ENCODE measurements at places on chromosomes 3 and 15.

DNA sequence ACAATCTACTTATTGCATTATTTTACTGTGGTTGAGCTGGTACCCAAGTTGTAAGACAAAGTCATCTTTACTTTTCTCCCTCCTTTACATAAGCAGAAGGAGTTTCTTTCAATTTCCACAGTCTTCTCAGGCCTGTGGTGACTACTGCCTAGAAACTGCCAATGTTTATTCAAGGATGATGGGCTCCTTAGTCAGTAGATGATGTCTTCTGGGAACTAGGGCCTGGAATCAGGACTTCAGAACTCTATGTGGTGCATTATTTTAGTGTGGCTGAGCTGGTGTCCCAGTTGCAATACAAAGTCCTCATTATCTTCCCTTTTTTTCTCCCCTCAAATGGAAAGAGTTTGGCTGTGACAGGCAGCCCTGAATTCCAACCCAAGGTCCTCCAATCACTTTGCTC, 1762.5 kb downstream of the SI start:
- DNase-seq, result no peak

- DNase-seq, result no peak
These were observed 919.2 kb downstream of the ROBO1 start for GRCh38 chr3:78848392-78849288.

- DNase-seq, result no peak
These were observed 62.7 kb downstream of the SNRK start for GRCh38 chr3:43348852-43349574.

DNA sequence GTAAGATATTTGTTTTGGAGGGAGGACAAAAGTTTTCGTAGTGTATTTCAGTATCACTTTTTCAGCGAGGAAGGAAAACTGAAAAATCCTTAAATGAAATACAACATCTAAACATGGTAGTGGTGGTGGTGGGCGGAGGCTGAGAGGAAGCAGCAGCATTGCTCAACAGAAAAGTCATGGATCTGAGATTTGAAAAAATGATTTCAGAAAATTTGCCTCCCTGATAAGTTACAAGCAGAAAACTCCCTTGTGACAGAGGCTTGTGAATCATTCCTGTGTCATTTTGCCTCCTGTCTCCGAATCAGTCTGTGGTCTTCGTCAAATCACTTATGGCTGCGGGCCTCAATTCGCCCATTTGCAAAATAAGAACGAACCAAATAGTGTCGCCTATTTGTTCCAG, 965 bp upstream of the CRBN start:
- DNase-seq, result no peak

GRCh38 chr3:161028555-161029153, 76.5 kb downstream of the B3GALNT1 start:
- DNase-seq, result no peak

- DNase-seq, result no peak
These were observed 103.5 kb upstream of the RPL32 start for GRCh38 chr3:12944849-12945248.

DNA sequence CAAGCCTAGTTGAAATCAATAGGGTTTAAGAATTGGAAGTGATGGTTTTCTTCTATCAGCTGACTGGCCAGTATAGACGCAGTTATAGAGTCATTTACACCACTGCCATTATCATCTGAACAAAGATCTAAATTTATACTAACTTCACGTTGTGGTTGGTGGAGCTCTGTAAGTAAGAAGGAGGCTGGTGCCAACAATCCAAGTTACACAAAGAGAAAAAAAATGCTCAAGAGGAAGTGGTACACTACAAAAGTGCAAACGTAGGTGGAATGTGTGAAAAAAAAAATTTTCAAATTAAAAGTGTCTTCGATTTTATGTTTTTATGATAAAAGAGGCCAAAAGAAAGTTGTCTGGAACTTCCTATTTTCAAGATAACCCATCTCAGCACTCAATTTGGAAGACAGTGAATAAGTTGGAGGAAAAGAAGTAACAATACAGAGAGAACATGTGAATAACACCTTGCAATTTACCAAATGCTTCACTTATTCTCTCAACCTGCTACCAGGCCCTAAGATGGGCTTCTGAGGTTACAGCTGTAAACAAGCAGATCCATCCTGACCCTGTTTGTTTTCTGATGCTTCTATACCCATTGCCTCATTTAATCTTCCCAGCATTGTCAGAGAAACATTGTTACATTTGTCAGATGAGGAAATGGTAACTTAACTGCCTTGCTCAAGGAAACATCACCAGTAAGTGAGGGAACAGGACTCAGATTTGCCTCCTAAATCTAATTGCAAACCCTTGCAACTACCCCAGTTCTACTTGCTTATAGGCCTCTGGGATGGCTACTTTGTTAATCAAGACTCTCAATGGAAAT, 12.0 kb upstream of the TASOR start:
- no peak for DNase-seq

- DNase-seq, result no peak
These were observed 79.5 kb downstream of the IQSEC1 start for GRCh38 chr3:12993517-12994356.

- DNase-seq, result no peak
These were observed 28.4 kb upstream of the AKAP13 start for GRCh38 chr15:85351965-85352364.

GRCh38 chr3:107988460-107989175, 102.2 kb downstream of the CD47 start:
- no peak for DNase-seq

DNA sequence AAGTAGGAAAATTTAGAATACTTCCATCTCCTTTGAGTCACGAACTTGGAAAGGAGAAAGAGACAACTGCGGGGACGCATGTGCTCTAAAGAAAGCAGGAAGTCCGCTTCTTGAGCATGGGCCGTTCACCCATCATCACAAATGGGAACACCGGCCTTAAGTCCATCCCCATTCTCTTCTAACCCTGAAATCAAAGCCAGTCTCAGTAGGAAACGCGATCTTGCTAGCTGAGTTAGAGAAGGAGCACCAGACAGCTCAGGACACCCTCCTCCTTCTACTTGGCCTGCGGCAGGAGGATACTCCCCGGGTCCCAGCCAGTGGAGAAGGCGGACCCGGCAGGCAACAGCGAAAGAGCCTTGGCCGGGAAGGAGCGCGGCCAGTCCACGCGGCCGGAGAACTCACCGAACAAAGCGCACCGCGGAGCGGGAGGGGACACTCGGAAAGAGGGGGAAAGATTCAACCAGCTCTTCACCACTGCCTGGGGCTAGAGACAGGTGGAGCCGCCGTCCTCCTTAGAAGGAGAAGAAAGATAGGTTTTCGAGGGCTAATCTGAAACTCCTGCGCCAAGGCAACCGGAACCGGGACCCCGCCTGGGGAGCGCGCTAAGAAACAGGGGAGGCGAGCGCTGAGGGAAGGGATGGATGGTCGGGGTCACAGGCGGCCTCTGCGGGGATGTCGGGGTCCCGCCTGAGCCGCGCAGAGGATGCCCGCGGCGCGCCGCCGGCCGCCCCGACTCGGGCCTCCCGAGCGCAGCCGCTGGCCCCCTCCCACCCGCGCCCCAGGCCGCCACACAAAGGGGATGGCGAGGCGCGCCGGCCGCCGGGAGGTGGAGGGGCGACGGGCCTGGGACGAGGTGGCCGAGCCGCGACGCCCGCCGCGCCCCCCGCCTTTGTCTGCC, 818 bp downstream of the SLC4A7 start:
- peak; percentile 64 for DNase-seq

GRCh38 chr15:70617076-70617910, 146.1 kb downstream of the UACA start:
- DNase-seq, result no peak

DNA sequence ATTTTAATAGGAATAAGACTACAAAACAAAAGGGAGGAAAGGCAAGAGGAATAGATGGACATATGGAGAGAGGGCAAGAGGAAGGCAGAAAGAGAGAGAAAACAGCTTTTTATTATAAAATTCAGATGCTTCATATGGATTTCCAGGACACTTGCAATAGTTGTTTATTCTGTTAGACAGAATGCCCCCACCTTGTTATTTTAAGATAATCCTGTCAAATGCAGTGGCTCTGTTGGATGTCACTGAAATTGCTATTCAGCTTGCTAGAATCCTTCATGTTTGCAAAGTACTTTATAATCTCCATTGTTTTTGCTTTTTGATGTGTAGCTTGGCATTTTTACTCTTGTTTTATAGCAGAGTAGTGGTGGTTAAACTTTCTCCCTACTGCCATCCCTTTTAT, 432.4 kb upstream of the AZI2 start:
- DNase-seq, result no peak

GRCh38 chr3:117059956-117060270, 350.3 kb downstream of the TUSC7 start:
- DNase-seq, result no peak

GRCh38 chr3:72816862-72817355, 31.3 kb downstream of the SHQ1 start:
- no peak for DNase-seq

DNA sequence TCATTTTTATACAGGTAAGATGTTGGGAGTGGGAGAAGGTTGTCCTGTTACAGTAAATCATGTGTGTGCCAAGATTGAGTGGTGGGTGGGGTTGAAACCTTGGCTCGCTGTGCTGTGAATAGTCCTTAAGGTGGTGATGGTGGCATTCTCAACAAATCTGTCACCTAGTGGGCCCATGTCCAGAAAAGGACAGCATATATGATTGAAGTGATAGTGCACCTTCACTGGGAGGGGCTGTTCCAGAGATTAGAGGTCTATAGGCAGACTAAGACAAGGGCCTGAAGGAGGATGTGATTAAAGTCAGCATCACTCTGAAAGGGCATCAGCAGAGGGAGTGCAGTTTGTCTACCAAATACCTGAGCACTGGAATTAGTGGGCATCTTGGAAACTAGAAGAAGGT, 374.2 kb upstream of the C2CD4B start:
- DNase-seq, result no peak

DNA sequence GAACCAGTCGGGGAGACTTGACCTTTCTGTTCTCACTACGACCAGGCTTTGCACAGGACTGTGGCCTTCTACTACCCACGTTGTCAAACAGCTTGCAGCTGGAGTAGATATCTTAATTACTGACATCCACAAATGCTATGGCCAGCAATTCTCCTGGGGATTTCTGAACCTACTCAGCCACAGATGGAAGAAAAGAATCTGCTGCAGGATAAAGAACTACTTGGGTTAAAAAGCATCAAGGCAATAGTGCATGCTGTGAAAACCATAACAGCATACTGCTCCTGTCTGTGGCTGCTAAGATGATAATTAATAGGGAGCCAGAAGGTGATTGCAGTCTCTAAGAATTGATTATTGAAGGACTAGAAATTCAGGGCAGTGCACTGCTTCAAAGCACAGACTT, 859.2 kb upstream of the SEMA6D start:
- DNase-seq, result no peak

- no peak for DNase-seq
These were observed 37.0 kb downstream of the PPARG start for GRCh38 chr3:12325586-12326515.

DNA sequence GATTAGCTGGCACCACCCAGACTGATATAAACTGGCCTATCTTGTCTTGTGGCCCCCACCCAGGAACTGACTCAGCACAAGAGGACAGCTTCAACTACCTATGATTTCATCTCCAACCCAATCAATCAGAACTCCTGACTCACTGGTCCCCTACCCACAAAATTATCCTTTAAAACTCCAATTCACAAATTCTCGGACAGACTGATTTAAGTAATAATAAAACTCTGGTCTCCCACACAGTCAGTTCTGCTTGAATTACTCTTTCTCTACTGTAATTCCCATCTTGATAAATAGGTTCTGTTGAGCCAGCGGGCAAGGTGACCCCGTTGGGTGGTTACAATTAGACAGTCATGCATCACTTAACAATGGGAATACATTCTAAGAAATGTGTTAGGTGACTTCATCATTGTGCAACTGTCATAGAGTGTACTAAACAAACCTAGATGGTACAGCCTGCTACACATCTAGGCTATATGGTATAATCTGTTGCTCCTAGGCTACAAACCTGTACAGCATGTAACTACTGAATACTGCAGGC, 48.1 kb upstream of the MAP4 start:
- DNase-seq, result no peak

DNA sequence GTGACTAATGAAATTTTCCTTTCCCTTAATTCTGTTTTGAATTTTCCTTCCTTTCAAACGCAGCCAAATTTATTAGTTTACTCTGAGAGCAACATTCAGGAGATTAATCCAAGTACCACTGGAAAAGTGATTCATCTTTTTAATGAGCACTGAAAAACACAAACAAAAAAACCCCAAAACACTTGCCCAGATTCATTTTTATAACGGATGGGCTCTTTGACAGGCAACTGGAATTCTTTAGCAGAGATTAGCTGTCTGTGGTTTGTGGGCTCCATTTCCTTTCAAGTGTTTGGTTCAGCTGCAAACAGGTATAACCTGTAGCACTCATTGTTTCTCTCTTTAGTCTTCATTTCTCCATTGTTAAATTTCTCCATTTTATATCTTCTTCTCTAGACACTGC, 3.1 kb upstream of the POLR2M start:
- DNase-seq, result no peak

Data from NCI-H2227 treated with DMSO at 0.1 percent for 48 hours (cell line).